ENCODE measurements at places on chromosomes 16 and 17.
A peak's percentile ranks its signal among the peaks of the same experiment; 100 is the strongest.

DNA sequence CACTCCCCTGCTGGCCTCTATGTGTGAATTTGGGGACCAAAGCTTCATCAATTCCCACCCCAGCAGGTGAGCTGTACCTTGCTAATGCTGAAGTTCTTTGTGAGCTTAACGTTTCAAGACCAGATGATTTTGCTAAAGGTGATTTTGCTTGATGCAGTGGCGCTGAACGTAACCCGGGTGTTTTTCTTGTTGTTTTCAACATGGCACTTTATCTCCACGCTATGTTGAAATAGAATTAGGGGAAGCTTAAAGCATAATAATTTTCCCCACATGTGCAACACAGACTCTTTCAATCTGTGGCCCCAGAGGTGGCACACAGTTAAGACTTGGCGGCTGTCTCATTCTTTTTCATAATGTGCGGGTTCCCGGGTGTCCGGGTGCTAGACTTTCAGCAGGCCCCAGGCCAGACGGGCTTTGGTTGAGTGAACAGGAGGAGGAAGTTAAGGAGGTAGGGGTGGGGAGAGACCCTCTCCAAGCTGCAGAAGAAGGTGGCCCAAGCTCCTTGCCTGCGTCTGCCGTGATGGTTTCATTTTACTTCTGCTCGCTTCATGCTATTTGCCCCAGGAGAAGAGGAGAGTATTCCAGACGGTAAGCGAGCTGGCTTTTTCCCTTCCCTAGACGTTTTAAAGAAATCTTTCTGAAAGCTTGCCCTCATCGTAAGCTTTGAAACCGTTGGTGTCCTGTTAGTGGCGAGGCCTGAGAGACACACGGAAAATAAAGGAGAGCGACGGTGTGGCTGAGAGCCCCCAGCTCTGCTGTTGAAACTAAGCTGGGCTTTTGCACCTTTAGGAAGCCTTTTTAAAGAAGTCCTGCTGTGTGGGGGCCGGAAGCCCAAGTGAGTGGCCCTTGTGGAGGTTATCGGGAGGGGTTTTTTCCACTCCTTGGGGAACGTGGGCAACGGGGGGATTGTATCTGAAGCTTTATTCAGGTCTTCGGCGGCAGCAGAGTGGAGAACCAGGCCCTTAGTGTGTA lies 4.2 kb downstream of the FOXC2 start:
- DNase-seq: no peak

DNA sequence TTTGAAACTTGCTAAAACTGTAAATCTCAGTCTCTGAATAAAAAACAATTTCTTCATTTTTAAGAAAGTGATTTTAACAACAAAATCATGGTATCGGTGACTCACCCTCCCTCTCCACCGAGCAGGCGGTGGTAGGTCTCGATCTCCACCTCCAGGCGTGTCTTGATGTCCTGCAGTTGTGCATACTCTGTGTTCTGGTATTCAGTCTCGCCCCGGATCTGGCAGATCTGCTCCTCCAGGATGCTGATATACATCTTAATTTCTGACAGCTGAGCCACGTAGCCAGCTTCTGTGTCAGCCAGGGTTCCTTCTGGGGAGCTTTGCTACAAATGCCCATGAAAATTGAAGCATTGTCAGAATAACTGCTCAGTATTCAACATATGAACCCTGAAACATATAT lies 15.4 kb upstream of the KRT24 start:
- DNase-seq: no peak

GRCh38 chr16:15993541-15993940 lies 44.1 kb downstream of the ABCC1 start:
- no peak for DNase-seq

GRCh38 chr17:19664821-19665181 lies 16.2 kb downstream of the ALDH3A2 start:
- DNase-seq: peak; percentile 40

- no peak for DNase-seq
These were observed 36.8 kb upstream of the DLX4 start for GRCh38 chr17:49932138-49932723.

DNA sequence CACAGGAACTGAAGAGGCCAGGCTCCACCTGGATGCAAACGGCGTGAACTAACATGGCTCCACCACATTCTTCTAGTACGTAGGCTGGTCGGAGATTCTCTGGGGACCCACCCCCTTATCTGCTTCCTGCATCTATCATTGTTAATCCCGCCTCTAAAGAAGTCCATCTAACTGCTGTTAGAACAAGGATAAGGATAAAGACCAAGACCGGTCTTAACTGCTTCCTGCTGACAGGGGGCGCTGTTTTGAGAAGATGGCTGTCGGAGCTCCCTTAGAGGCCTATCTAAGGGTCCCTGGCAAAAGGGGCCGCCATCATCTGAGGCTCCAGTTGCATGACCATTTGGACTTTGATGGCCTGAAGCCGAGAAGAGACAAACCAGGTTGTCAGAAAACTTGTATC lies 25.8 kb upstream of the TNFSF12 start:
- DNase-seq: no peak

GRCh38 chr17:6868582-6868981 lies 37.1 kb upstream of the TEKT1 start:
- no peak for DNase-seq

DNA sequence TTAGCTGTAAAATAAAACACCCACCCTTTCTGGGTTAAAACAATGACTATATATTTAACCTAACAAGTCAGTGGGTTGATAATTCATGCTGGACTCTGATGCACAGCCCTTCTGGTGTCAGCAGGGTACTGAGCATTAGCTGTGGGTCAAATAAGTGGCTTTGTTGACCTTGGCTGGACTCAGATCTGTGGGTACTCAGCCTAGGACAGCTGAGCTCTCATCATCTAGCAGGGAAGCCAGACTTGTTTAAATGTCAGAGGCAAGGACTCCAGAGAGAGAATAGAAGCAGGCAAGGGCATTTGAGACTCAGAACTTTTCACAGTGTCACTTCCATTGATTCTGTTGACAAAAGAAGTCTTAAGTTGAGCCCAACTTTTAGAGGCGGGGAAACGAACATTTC lies 1063.8 kb upstream of the CDH8 start:
- DNase-seq: no peak

GRCh38 chr16:19997734-19998133 lies 76.0 kb downstream of the GPR139 start:
- DNase-seq: no peak
